ENCODE measurements at places on chromosomes 7 and 10. TPM values are rescaled to one million over a fixed set of nuclear protein-coding genes. Genes with fewer than 3 reads are reported as not detected.

Gene AP3M1
- total RNA-seq, result 11.9 TPM

DNA sequence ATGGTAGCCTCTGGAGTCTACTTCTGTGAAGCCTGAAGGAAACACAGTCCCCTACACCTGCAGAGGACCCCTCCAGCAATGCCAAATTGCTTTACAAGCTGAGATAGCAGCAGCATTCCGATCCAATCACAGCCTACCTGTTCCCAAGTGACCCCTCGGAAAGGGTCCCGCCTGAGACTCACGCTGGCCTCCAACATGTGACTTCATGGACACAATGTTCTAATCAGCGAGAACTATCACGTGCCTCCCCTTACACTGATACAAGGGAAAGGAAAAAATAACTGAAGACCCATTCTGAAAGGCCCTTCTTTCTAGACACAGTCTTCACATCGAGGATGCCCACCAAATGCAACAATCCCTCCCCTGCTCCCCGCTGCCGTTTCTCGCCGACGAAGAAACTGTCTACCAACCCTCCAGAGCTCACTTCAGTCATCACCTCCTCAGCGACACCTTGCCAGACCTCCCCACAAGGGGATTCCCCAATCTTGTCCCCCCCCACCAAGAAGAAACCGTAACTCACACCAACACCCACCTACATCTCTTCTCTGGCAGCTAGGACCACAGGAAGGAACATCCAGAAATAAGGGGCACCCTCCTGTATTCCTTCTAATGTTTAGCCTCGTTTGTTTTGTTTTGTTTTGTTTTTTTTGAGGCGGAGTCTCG is 1.8 kb downstream of the SNX8 start:
- no peaks in the 10 kb centered on the region for H3K4me1 ChIP-seq
- H3K27me3 ChIP-seq, result no peaks in the 10 kb centered on the region
- no peaks in the 10 kb centered on the region for H3K36me3 ChIP-seq

- no peak overlapping the region for H3K27ac ChIP-seq
- no peaks in the 10 kb centered on the region for H3K36me3 ChIP-seq
- no peaks in the 10 kb centered on the region for H3K4me1 ChIP-seq
- no peaks in the 10 kb centered on the region for H3K27me3 ChIP-seq
Measured at GRCh38 chr10:44888886-44889285, 22.3 kb upstream of the TMEM72 start.

DNA sequence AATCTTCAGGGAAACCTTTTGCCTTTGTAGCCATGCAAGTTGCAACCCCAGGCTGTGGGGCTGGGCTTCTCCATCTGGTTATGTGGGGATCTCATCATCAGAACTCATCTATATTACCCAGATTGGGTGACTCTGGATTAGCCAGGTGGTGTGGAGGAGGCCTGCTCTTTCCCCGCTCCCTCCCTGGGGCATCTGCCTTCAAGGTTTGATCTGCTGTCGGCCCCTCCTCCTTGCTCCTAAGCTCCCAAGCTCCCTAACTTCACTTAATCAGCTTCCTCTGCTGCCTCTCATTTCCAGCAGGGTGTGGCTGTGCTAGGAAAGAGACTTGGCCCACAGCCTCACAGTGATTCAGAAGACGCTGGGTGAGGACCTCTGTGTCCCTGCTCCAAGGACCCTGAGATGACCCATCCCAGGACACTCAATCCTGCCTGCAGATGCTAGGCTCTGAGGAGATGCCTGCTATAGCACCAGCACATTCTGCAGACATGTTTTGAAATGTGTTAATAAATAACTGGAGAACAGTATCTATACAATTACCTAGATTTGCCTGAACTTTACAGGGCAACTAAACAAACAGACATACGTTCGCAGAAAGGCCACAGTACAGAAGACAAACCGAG is 392.1 kb upstream of the PODXL start:
- H3K27me3 ChIP-seq, result no peaks in the 10 kb centered on the region
- H3K27ac ChIP-seq, result peak overlapping the region; percentile 83
- no peak overlapping the region for H3K4me3 ChIP-seq
- no peaks in the 10 kb centered on the region for H3K36me3 ChIP-seq

GRCh38 chr10:13652860-13653259 is 66.1 kb downstream of the PRPF18 start:
- peaks cover 68% of the 10 kb centered on the region for H3K36me3 ChIP-seq
- no peaks in the 10 kb centered on the region for H3K27me3 ChIP-seq
- H3K27ac ChIP-seq, result no peak overlapping the region

- H3K27ac ChIP-seq, result no peak overlapping the region
- H3K4me3 ChIP-seq, result no peak overlapping the region
- peaks cover 3% of the 10 kb centered on the region for H3K4me1 ChIP-seq
- H3K27me3 ChIP-seq, result no peaks in the 10 kb centered on the region
Measured at GRCh38 chr7:44965937-44966730, 12.7 kb downstream of the MYO1G start.

DNA sequence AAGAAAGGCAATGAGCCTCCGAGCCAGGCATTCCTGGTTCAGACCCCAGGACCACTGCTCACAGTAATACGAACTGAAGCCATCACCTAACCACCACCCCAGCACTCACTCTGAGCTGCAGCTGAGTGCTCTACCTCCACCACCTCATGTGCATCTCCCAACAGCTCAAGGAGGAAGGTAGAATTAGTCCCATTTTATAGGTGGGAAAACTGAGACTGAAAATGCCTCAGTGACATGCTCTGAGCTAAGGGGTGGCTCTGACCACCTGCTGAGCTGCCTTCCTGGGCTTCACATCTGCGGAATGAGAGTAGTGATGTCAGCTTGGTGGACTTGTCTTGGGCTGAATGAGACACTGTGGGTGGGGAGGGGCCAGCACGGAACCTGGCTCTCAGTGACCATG is 159.7 kb upstream of the UNC5B start:
- no peaks in the 10 kb centered on the region for H3K27me3 ChIP-seq
- H3K4me3 ChIP-seq, result no peak overlapping the region
- H3K4me1 ChIP-seq, result no peaks in the 10 kb centered on the region
- H3K27ac ChIP-seq, result no peak overlapping the region

DNA sequence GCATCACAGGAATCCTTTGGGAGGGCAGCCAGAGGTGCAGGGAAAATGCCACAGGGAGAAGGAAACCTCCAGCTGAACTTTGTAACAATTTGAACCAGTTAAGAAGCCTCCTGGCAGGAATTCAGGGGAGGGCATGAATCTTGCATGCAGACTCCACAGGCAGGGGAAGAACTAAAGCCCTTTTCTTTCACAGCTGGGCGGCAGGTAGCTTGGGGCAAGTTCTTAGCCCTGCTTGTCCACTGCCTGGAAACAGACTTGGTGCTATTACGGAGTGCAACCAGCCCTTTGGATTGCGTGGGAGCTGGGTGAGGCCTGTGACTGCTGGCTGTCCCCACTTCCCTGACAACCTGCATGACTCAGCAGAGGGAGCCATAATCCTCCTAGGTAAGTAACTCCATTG is 51.7 kb upstream of the ADAM12 start:
- no peaks in the 10 kb centered on the region for H3K4me1 ChIP-seq
- no peaks in the 10 kb centered on the region for H3K36me3 ChIP-seq
- DNase-seq, result no peak
- no peaks in the 10 kb centered on the region for H3K27me3 ChIP-seq
- no peak overlapping the region for H3K4me3 ChIP-seq

- no peaks in the 10 kb centered on the region for H3K27me3 ChIP-seq
- no peaks in the 10 kb centered on the region for H3K4me1 ChIP-seq
- DNase-seq, result no peak
- H3K36me3 ChIP-seq, result no peaks in the 10 kb centered on the region
Measured at GRCh38 chr7:12607134-12607533, 36.6 kb downstream of the SCIN start.

DNA sequence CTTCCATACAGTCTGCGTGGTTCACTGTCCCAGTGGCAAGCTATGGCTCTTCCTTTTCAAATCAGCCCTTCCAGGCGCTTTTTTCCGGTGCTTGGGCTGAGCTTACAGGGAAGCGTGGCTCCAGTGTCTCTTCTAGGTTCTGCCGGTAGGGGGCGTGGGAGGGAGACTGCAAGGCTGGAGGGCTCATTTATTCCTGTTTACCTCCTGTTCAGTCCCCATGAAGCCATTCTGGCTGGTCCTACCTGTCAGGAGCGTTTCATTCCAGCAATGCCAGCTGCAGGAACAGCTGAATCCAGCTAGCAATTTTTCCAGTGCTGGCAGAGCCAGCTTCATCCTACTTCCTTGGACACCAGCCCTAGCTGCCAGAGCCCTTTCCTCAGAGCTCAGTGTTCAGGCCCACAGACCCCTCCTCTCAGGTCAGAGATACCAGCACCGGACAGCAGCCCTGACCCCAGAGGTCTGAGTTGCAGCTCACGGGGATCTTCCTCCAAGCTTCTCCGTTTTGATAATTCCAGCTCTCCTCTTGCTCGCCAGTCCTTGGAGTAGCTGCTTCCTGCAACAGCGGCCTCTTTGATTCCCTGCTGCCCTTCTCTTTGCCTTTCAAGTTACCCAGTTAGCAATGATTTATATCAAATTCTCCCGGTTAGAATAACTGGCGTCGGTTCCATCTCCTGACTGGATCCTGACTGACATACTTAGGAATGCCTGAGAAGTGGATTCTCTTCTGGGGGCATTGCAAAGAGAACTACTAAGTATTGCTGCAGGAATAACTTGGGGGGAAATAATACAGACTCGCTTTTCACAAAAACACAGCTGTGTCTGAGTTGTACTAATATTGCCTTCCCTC is 129.8 kb downstream of the FRMD4A start:
- H3K4me3 ChIP-seq, result no peak overlapping the region
- no peaks in the 10 kb centered on the region for H3K27me3 ChIP-seq
- H3K4me1 ChIP-seq, result no peaks in the 10 kb centered on the region
- DNase-seq, result no peak
- no peaks in the 10 kb centered on the region for H3K36me3 ChIP-seq
- no peak overlapping the region for H3K27ac ChIP-seq

Gene HSPA12A
- total RNA-seq, result 5.5 TPM

DNA sequence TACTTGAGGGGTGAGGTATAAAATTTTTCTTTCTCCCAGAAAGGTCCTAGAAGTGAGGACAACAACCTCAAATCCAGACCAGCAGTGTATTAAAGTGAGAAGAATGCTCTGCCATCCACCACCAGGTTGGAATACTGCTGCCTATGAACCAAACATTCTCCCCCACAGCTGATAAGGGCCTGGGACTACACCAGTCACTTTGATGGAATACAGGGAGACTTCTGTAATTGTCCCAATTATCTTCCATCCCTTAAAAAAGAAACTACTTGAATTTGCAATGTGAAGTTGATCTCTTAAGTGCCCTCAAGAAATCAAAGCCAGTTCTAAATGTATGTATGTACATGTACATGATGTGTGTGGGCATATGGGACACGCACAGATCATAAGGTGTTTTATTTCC is 3.0 kb downstream of the TBX20 start:
- no peak overlapping the region for H3K4me3 ChIP-seq
- H3K4me1 ChIP-seq, result no peaks in the 10 kb centered on the region
- H3K27ac ChIP-seq, result no peak overlapping the region
- no peak for DNase-seq
- H3K36me3 ChIP-seq, result no peaks in the 10 kb centered on the region
- no peaks in the 10 kb centered on the region for H3K27me3 ChIP-seq

- H3K36me3 ChIP-seq, result no peaks in the 10 kb centered on the region
- no peak for DNase-seq
Measured at GRCh38 chr10:70268376-70268775, 15.4 kb downstream of the NPFFR1 start.

DNA sequence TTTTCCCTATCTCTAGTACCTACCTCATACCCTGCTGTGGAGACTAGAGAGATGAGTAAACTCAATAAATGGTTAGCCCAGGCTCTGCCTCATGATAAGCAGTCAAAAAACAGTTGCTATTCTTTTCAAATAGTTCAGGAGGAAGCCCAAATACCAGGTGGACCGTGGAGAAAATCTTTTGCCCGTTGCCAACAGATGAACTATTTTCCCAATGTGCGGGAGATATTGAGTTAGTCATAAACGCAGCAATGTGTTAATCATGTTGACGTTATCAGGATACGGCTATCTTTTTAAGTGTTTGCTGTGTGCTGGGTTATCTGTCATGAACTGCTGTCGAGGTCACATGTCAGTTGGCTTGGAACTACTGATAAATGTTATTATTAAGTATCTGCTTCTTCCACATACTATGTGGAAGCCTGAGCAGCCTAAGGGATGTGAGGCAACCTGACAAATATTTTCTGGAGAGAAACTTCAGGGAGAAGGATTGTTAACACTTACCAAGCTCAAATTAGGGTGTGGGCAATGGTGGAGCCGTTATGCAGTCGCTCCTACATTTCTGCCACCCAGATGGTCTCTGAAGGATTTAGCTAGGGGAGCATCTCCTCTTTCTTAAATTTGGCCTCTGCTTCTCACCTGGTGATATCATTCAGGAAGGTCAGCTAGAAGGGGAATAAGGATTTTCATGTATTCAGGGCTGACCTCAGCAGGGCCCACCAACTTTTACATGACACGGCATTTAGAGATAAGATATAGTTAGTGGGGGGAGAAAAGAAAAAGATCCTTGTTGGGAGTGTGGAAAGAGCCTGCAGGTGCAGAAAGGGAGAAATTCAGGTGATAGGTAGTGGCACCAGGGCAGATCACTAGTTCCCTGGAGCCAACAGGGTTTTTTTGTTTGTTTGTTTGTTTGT is 33.5 kb upstream of the SLC26A3 start:
- no peaks in the 10 kb centered on the region for H3K36me3 ChIP-seq
- H3K27ac ChIP-seq, result no peak overlapping the region
- DNase-seq, result no peak
- H3K4me1 ChIP-seq, result no peaks in the 10 kb centered on the region
- H3K4me3 ChIP-seq, result no peak overlapping the region
- H3K27me3 ChIP-seq, result no peaks in the 10 kb centered on the region
